Right ventricle myocardium superior (tissue), 1 donor: ENCODE measurements at places on chromosomes 11 and 22.

DNA sequence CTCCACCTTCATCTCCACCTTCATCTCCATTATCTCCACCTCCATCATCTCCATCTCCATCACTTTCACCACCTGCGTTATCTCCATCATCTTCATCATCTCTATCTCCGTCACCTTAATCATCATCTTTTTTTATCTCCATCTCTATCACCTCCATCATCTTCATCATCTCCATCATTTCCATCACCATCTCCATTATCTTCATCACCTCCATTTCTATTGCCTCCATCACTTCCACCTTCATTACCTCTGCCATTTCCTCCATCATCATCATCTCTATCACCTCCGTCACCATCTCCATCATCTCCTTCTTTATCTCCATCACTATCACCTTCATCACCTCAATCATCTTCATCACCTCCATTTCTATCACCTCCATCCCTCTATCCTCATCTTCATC lies 573.5 kb downstream of the TBC1D22A start:
- no peak for DNase-seq

DNA sequence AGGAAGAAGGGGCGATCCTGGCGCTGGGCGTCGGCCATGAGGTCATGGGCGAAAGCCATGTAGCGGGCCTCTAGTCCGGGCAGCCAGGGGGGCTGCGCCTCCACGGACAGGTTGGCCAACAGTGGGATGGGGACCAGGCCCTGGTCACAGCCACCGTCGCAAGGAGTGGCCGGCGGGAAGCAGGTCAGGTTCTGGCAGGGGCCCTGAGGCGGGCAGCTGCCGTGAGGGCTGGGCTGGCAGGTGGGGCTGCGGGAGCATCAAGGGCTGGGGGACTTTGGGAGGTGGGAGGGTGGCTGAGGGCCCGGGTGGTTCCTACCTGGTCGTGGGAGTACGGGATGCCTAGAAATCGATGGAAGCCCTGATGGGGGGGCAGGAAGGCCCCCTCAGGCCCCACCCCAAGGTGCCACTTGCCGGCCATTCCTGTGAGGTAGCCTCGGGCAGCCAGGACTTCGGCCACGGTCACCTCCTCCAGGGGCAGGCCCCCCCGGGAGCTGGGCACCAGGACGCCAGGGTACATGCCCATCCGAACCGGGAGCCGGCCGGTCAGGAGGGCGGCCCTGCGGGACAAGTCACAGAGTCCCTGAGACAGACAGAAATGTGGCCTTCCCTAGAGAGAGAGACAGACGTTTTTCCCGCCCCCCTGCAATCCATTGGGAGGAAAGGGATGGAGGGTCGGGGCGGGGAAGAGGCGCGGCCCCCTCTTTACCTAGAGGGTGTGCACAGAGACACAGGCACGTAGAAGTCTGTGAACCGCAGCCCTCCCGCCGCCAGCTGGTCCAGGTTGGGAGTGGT lies 906 bp downstream of the ARSA start:
- no peak for DNase-seq

GRCh38 chr11:37571246-37571645 lies 973.2 kb upstream of the RAG2 start:
- no peak for DNase-seq

GRCh38 chr11:31355817-31356216 lies 13.7 kb downstream of the DCDC1 start:
- DNase-seq = no peak

GRCh38 chr11:130023204-130023603 lies 20.6 kb upstream of the PRDM10 start:
- DNase-seq = no peak

DNA sequence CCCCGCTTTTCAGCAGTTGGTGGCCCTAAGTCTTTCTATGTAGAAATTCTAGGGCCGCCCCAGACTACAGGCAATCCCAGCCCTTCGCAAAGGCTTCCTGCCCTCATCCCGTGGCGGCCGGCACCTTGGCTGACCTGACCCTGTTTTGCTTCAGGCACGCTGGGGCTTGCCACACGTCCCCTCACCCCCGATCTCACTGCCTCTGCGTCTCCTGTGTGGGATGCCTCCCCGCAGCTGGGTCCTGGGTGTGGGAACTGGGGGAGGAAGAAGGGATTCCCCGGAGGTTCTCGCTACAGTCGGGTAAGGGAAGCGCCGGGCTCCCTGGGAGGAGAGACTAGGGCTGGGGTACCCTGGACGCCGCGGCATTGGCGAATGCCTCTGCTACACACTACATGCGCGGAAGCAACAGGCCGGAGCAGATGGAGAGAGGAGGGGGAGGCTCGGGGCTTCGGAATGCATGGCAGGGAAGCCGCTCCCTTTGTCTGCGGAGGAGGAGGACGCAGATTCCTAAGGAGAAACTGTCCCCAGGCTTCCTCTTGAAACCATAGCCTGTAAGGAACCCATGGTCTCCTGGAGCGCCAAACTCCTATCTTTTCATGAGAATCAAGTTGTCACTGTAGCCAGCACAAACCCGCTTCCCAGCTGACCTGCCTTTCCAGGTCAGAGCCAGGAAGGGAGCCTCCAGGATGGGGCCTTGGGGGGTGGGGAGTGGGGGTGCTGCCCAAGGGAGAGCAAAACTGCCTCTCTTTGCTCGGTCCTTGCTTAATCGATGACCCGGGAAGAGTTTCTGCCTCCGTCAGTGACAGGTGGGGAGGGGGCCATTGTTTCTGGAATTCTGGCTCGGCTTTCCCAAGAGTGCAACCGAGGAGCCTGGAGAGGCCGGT lies 1.4 kb downstream of the DTX4 start:
- DNase-seq = peak; percentile 61
